Cardiac muscle cell (in vitro differentiated cells and primary cell): ENCODE measurements at places on chromosomes 4 and X. TPM values are rescaled to one million over a fixed set of nuclear protein-coding genes. Genes with fewer than 3 reads are reported as not detected.

Gene UGT2B7
- not detected in 2 replicates for total RNA-seq

Gene POF1B
- total RNA-seq, result 0.12 and 0.28 TPM in 2 replicates

Gene FREM3
- not detected in 2 replicates for total RNA-seq

Gene EXOC1L
- not detected in 2 replicates for total RNA-seq

Gene SUPT20HL1
- 0.04 TPM in 1 of 2 replicates, not detected in the other for total RNA-seq

Gene CSAG1
- not detected in 2 replicates for total RNA-seq

Gene RGS12
- total RNA-seq, result 26.8 and 40.1 TPM in 2 replicates

Gene FGA
- not detected in 2 replicates for total RNA-seq

Gene NPNT
- total RNA-seq, result 22.0 and 33.4 TPM in 2 replicates

Gene DCHS2
- 0.09 and 0.11 TPM in 2 replicates for total RNA-seq

Gene ENPP6
- not detected in 2 replicates for total RNA-seq

Gene TEX13D
- total RNA-seq, result not detected in 2 replicates

Gene IL3RA
- 0.11 TPM in 1 of 2 replicates, not detected in the other for total RNA-seq

Gene TKTL1
- not detected in 2 replicates for total RNA-seq

Gene MAGEA12
- total RNA-seq, result not detected in 2 replicates

Gene PLAC8
- not detected in 2 replicates for total RNA-seq

Gene CABS1
- total RNA-seq, result not detected in 2 replicates

Gene SASH3
- not detected in 2 replicates for total RNA-seq
